ENCODE measurements at places on chromosomes 11 and 22. TPM values are rescaled to one million over a fixed set of nuclear protein-coding genes. Genes with fewer than 3 reads are reported as not detected.

DNA sequence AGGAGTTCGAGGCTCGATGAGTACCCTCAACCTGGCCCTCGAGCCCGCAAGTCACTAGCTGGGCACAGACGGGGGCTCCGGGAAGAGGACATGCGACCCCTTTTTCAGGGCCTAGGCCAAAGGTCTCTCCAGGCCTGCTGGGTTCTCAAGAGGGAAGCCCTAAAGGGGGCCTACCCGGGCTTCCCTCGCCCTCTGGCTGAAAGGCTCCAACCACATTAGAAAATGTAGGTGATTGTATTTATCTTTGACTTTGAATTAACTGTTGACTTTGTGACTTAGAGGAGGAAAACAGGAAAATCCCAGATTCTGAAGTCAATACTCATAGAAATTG, 7.3 kb upstream of the PAX6 start:
- no peak for DNase-seq
- H3K27ac ChIP-seq, result no peak overlapping the region
- H3K36me3 ChIP-seq, result no peaks in the 10 kb centered on the region
- H3K4me1 ChIP-seq, result peaks cover 9% of the 10 kb centered on the region

GRCh38 chr22:46393873-46394272, 58.4 kb downstream of the TRMU start:
- peaks cover 19% of the 10 kb centered on the region for H3K4me1 ChIP-seq
- peaks cover 21% of the 10 kb centered on the region for H3K36me3 ChIP-seq
- no peak overlapping the region for H3K4me3 ChIP-seq
- DNase-seq, result no peak
- H3K27ac ChIP-seq, result no peak overlapping the region

Gene NXPE1
- not detected for total RNA-seq

Gene ACR
- not detected for total RNA-seq

GRCh38 chr11:93743291-93743690, 1.8 kb downstream of the C11orf54 start:
- DNase-seq, result no peak
- H3K27me3 ChIP-seq, result no peaks in the 10 kb centered on the region
- H3K36me3 ChIP-seq, result peaks cover 42% of the 10 kb centered on the region
- H3K4me1 ChIP-seq, result peaks cover 15% of the 10 kb centered on the region

GRCh38 chr11:68498321-68498720, 37.8 kb downstream of the PPP6R3 start:
- H3K27me3 ChIP-seq, result no peaks in the 10 kb centered on the region
- DNase-seq, result no peak
- no peak overlapping the region for H3K4me3 ChIP-seq
- H3K27ac ChIP-seq, result no peak overlapping the region

Gene MMP7
- total RNA-seq, result 171 TPM

Gene RAB3IL1
- total RNA-seq, result 0.76 TPM

DNA sequence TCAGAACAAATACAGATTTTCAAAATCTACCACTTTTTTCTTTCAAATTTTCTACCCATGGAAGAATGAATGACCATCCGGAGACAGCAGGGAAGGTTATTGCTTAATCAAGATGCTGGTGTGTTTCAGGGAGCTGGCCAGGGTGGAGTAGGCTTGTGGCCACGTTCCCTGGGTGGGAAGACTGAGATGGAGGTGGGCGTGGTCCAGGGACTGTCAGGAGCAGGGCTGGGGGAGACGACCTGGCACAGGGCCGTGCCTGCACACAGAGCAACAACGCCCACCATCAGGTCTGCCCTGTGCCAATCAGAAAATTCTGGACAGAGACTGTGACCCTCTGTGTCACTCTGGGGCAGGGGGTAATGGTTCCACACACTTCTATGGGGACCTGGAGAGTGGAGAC, 7.1 kb upstream of the APOBEC3H start:
- H3K4me3 ChIP-seq, result no peak overlapping the region
- DNase-seq, result no peak
- no peaks in the 10 kb centered on the region for H3K4me1 ChIP-seq
- H3K27me3 ChIP-seq, result peaks cover 20% of the 10 kb centered on the region
- H3K36me3 ChIP-seq, result no peaks in the 10 kb centered on the region
- no peak overlapping the region for H3K27ac ChIP-seq

- H3K4me1 ChIP-seq, result no peaks in the 10 kb centered on the region
- no peaks in the 10 kb centered on the region for H3K27me3 ChIP-seq
Observed at GRCh38 chr22:49113758-49114157, 713.9 kb downstream of the BRD1 start.

Gene CD6
- 0.34 TPM for total RNA-seq

GRCh38 chr11:64514590-64514989, 76.4 kb upstream of the SLC22A12 start:
- no peaks in the 10 kb centered on the region for H3K4me1 ChIP-seq
- H3K27ac ChIP-seq, result no peak overlapping the region
- no peak for DNase-seq
- no peak overlapping the region for H3K4me3 ChIP-seq
- peaks cover 75% of the 10 kb centered on the region for H3K27me3 ChIP-seq

Gene TTLL8
- not detected for total RNA-seq

- H3K36me3 ChIP-seq, result peaks cover 15% of the 10 kb centered on the region
- H3K4me3 ChIP-seq, result no peak overlapping the region
- no peak overlapping the region for H3K27ac ChIP-seq
- H3K27me3 ChIP-seq, result no peaks in the 10 kb centered on the region
Observed at GRCh38 chr11:75421035-75421602, 11.9 kb downstream of the KLHL35 start.

GRCh38 chr11:97722065-97722464, 1298.7 kb upstream of the CNTN5 start:
- H3K27ac ChIP-seq, result no peak overlapping the region
- no peak overlapping the region for H3K4me3 ChIP-seq
- H3K27me3 ChIP-seq, result no peaks in the 10 kb centered on the region
- H3K36me3 ChIP-seq, result no peaks in the 10 kb centered on the region
- no peak for DNase-seq
- no peaks in the 10 kb centered on the region for H3K4me1 ChIP-seq

GRCh38 chr11:44731685-44732430, 5.1 kb downstream of the TSPAN18 start:
- H3K36me3 ChIP-seq, result peaks cover 4% of the 10 kb centered on the region
- DNase-seq, result no peak
- peaks cover 91% of the 10 kb centered on the region for H3K27me3 ChIP-seq
- no peak overlapping the region for H3K27ac ChIP-seq

DNA sequence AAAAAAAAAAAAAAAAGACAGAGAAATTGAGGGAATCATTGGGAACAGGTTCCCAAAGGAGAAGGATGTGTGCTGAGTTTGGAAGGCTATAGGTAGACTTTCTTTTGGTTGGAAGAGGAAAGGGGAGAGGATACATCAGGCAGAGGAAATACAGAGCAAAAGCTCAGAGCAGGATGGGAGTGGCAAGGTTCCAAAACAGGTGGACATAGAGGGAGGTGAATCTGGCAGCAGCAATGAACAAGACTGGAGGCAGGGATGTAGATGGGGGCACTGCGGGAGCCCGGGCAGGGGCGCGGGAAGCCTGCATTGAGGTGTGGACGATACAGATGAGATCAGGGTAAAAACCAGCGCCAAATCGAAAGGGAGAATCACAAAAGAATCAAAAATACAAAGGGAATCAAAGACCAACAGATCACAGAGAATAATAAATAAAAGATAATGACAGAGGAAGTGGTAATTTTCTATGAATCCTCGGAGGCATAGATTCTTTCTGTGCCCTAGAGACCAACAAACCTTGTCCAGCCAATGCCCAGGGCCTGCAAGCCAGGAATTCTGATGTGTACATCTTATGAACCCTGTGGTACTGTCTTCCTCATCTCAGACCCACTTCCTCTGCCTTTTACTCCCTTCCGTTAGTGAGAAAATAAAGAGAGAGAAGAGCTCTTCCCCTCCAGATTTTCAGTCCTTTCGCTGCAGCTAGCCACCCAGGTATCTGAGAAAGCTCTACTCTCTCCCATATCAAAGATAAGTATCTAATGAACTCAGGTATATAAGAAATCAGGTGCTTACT, 70.3 kb downstream of the SLC1A2 start:
- no peaks in the 10 kb centered on the region for H3K27me3 ChIP-seq
- H3K27ac ChIP-seq, result no peak overlapping the region
- DNase-seq, result no peak

GRCh38 chr11:25992294-25992693, 339.6 kb upstream of the ANO3 start:
- H3K27me3 ChIP-seq, result no peaks in the 10 kb centered on the region
- no peak overlapping the region for H3K4me3 ChIP-seq
- H3K36me3 ChIP-seq, result no peaks in the 10 kb centered on the region
- H3K27ac ChIP-seq, result no peak overlapping the region

- no peak overlapping the region for H3K4me3 ChIP-seq
- no peak overlapping the region for H3K27ac ChIP-seq
- DNase-seq, result no peak
- H3K4me1 ChIP-seq, result no peaks in the 10 kb centered on the region
- no peaks in the 10 kb centered on the region for H3K36me3 ChIP-seq
Observed at GRCh38 chr11:80846442-80846841, 1405.6 kb upstream of the TENM4 start.

Gene GGTLC2
- not detected for total RNA-seq

All from Calu3 (cell line).